ENCODE measurements at places on chromosomes 5 and 9.

DNA sequence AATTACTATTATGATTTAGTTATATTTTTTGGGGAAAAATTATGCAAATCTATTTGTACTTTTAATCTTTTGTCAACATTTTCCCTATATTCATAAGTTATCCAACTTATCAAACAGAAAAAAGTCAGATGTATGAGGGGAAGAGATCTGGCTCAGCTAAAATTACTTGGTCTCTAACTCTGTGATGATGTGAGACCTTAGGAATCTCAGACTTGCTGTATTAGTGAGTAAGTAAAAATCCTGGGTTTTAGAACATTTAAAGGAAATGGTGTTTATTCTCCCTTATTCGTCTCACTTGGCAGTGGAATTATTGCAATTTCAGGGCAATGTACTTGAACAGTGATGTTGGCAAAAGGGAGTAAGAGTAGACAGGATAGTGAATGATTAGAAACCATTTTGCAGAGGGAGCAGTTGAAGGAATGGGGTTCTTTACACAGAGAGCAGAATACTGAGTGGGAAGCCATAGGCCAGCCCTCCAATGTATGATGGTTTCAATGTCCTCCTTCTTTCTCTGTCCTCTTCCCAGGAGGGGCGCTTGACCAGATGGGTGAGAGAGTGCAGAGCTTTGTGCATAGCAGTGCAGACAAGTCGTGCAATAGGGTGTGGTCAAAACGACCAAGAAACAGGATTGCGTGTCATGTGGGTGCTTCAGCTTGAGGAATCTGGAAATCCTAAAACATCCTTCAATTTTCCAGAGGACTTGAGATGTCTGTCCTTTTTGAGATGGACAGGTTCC, 91.7 kb downstream of the TENT4A start:
- DNase-seq, result peak; percentile 8

DNA sequence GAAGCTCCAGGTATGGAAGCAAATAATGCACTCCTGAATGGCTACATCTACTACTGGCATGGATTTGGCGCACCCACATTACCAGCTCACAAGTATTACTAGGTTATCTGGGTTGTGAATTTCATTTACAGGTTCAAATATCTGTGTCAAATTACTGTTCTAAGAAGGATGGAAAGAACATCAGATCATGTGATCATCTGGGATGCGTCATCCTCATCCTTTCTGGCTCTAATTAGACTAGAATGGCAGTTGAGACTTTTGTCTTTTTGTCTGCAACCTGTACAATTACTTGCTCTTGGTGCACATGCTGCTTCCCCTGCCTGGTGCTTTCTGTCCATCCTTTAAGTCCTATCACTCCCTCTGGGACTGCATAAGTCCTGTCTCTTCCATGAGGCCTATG, 64.1 kb downstream of the PJA2 start:
- DNase-seq, result no peak

GRCh38 chr5:127666043-127666716, 17.3 kb downstream of the CTXN3 start:
- DNase-seq, result no peak

DNA sequence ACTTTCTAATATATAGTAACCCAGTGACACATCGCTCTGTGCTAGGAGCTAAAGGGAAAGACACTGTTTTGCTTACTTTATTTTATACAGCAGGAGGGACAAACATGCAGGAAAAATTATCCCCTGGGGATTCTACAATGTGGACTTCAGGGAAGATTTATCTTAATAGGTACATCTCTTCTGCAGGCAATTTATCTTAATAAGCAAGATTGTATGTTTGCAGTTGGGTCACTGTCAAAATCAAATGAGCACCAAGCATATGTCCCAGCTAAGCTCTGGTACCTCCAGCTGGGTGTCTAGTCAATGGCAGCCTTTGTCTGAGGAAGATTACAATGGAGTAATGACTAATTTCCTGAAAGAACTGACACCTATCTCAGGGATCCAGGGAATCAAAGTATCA, 309.9 kb upstream of the PANK3 start:
- no peak for DNase-seq

DNA sequence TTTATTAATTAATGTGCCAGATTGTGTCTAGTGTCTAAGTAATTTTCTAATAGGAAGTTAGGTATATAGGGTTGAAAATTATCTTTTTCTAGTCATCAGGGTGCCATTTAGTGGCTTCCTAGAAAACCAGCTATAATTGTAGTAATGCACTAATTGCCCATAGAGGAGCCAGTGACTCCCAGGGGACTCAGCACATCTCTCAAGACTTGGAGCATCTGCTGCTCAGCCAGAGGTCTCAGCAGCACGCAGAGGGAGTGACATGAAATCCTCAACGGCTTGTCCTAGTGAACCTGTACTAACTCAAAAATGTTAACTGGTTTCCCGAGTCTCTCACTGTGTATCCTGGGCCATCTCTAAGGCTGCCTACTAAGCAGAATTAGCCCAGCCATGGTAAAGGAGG, 78.2 kb upstream of the MAN2A1 start:
- no peak for DNase-seq

DNA sequence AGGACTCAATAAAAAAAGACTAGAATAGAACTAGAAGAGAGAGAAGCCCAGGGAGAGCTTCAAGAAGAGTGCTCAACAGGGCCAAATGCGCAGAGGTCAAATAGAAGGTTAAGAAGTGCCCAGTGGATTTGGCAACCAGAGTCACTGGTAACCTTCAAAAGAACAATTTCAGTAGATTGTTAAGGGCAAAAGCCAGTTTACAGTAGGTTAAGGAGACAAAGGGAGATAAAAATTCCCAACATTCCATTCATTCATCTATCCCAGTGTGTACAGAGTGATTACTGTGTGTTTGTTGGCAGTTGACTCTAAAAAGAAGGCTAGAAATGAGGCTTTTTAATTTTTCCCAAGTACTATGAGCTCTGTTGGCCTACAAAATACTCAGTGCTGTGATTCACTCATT, 69.4 kb downstream of the RIGI start:
- DNase-seq, result peak; percentile 23

GRCh38 chr9:113516840-113517577, 53.5 kb downstream of the RGS3 start:
- peak; percentile 20 for DNase-seq

DNA sequence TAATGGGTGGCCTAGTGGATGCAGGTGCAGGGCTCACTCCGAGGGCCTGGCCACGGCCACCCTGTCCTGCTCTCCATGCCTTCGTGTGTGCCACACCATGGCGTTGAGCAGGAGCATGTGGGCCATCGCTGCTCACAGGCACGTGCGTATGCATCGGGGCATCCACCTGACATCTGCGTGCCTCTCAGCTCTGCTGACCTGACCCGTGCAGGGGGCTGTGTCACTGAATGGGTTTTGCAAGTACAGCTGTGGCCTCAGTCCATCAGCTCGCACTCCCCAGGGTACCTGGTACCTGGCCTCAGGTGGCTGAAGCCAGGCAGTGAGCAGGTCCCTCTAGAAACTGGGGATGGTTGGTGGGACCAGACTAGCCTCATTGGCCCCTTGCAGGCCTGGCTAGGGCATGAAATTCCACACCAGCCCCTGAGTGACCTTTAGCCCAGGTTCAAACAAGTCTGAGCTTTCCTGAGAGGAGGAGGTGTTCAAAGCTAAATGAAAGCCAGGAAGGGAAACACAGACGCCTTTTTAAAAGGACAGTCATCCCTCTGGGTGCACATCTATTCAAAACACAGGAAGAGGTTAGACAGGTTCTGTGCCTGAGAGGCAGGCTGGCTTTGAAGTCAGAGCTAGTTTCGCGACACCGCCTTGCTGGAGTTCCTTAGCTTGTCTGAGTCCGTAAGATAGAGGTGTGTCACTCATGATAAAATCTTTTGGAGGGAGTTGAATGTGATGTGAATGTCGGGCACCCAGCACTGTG, 74.0 kb downstream of the MACROH2A1 start:
- DNase-seq, result no peak

DNA sequence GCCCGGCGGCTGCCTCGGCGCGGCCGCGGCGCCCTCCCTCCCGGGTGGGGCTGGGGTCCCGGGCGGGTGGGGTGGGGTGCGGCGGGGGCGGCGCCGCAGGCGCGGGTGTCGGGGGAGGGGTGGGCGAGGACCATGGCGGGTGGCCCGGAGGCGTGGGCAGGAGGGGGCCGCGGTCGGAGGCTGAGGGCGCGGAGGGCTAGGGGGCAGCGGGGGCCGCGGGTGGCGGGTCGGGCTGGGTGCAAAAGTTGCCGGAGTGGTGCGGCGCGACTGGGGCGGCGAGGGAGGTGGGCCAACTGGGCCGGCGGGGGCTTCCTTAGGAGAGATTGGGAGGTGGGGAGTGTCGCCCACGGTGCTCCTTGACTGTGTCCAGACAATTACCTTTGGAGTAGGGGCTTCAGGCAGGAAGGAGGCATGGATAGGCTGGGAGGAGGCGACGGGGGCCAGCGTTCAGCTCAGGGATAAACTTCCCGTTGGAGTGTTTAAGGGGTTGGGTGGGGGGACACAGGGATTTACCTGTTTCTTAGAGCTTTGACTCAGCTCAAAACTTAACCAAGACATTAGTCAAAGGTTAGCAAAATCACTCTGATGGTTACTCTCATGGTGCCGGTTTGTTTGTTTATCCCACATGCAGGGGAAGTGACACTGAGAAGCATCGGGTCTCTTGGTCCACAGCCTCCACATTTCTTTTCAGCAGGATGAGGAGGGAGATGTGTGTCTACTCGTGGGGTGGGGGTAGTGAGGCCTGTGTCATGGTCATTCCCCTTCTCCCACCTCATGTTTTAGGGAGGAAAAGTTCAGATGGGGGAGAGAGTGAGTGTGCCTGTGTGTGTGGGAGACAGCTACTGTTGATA, 859 bp downstream of the CSNK1G3 start:
- DNase-seq, result peak; percentile 25

DNA sequence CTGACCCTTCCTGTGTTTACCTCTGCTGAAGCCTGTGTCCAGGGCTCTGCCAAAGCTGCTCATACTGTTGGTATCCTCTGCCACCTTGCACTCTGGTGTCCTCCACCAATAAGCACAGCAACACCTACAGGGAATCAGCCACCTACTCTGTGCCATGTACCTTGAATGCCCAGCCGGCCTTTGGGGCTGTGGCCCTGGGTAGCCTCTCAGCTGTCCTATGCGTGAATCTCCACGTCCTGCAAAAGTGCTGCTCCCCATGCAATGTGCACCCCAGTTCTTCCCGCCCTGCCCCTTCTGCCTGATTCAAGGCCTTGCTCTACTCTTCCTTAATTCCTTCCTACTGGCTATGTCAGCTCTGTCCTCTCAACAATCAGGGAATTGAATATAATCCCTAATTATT, 506.5 kb downstream of the ARHGEF28 start:
- no peak for DNase-seq

DNA sequence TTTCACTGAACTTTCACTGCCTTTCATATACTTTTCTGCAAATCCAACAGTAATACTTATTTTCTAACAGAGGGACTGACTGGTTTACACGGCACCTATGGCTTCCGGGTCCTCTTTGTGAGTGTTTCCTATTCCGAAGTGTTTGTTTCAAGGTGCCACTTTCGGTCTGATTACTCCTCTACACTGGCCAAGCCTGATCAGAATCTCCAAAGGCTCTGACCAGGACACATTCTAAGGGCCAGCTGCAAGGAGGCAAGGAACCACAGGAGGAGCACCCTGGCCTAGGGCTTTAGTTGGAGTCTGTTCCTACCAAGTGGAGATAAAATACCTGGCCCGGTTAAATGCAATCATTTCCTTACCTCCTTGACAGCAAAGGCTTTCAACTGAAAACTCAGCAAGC, 132.1 kb downstream of the GLIS3 start:
- DNase-seq, result no peak

DNA sequence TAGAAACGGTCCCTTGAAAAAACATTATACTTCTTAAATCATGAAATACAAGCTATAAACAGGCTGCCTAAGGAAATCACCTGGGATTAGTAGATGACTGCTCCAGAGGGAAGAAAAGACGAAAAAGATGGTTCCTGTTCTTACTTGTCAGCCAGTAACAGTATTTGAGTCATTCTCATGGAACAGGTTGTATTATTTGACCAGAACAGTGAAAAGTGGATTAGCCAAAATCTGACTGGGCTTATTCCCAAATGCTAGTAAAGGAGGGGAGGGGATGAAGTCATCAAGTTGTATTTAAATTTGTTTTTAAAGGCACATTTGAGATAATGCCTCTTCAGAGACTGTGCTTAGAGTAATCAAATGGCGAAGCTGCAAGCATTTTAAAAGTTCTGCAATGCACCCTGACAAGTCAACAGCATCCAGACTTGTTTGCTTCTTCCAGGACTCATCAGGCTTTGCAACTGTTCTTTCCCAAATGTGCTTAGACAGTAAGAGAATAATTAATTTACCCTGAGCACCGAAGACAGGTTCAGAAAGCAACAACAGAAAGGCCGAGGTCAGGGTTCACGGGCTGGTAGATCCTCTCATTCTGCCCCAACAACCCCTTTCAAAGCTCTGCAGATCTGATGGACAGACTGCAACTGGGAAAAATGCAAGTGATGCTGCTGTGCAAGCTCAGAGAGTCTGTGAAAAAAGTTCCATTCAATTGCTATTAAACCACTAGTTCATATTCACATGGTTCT, 800.6 kb downstream of the KCTD16 start:
- DNase-seq, result no peak

DNA sequence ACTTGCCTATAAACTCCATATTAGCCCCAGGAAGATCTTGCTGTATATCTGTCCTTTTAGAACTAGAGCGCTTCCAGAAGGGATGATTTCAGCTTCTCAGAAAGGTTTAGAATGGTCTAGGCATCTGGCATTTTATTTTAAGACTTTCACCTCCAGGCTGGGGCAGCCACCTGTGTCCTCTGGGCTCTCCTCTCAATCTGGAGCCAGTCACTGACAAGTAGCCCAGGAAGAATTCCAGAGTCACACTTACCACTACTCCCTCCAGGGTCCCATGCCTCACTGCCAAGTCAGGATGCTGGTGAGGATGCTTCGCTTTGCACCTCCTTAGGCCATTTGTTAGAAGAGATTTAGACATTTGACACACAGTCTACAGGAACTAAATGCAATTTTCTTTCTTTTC, 20.8 kb downstream of the B4GALT1 start:
- DNase-seq, result no peak

GRCh38 chr5:140694276-140694675, 3.0 kb downstream of the HARS2 start:
- DNase-seq, result no peak

GRCh38 chr5:98588215-98588614, 185.2 kb upstream of the RGMB start:
- no peak for DNase-seq

DNA sequence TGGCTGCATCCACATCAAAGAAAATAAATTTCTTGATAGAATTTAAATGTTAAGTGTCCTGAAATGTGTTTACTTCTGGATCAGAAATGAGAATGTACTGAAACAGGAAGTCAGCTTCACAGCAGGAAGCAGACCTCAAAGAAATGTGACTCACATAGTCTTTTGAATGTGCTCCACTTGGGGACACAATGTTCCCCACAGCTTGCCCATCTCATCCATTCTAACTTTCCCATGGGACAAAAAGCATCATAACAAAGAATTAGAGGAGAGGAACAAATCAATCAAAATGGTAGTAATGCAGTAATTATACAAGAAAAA, 85.7 kb downstream of the GRAMD2B start:
- peak; percentile 62 for DNase-seq

DNA sequence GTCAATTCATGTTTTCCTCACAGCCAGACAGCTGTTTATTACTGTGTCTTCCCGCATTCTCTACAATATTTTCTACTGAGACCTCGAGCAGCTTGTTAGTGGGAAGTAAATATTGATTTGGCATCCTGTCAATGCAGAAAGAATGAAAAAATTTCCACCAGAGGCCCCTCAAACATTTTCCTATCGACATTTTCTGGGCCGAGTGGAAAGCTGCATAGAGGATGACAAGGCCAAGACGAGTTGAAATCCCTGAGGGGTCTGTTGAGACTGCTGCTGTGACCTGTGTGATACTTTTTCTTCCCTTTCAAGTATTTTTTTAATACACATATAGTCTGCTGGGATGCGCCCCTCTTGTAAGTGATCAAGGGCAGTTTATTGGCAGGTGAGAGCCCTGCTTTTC, 91.4 kb upstream of the SH3GL2 start:
- DNase-seq, result no peak

Measured in A172 (cell line).